ENCODE measurements at places on chromosomes 3 and 15. TPM values are rescaled to one million over a fixed set of nuclear protein-coding genes. Genes with fewer than 3 reads are reported as not detected.

DNA sequence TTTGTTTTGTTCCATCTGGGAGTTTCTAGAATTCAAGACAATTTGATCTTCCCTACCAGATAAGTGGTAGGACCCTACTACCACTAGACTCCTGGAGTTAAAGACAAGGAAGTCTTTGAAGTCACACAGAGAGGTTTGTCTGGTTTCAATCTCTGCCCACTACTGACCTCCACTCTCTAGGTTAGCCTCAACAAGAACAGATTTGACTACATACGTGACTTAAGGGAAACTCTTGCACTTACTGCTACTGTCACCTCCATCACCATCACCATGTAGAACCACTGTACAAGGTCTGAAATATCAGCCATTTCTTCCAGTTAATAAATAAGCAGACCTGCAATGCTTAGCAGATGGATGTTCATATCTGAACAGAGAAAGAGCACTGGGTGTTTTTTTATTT, 148.3 kb upstream of the ARHGEF26 start:
- no peak for DNase-seq

GRCh38 chr3:81692766-81693165, 68.7 kb downstream of the GBE1 start:
- no peak for DNase-seq

DNA sequence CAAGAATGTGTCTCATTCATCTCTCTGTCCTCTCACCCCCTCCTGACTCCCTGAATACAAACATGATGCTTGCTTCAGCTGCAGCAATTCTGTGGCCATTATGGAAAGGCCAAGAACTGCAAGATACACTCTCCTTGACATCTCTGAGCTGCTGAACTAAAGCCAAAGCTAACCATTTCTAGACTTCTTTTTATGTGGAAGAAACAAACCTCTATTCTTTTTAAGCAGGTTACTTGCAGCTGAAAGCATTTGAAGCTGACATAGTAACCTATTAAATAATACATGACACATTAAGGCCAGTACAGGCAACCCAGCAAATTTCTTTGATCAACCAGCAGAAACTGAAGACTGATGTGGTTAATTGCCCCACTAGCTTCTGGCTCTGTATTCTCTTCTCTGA, 17.5 kb downstream of the FHIT start:
- DNase-seq = peak; percentile 90

GRCh38 chr15:36598529-36599177, 19.2 kb downstream of the CDIN1 start:
- no peak for DNase-seq

DNA sequence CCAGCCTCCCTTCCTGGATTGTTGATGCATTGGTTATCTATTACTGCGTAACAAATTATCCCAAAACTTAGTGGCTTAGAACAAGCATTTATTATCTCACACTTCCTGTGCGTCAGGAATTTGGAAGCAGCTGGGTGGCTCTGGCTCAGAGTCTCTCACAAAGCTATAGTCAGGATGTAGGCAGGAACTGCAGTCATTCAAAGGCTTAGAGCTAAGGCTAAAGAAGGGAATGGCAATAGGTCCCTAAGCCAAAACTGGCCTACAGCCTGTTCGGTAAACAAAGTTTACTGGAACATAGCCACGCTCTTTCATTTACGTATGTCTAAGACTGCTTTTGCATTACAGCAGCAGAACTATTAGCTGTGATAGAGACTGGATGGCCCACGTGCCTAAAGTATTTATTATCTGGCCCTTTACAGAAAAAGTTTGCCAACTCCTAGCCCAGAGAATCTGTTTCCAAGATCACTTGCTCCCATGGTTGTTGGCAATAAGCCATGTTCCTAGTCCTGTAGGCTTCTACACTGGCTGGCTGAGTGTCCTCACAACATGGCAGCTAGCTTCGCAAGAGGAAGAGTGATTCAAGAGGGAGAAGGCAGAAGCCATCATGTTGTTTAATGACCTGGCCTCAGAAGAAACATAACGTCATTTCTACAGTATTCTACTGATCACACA, 132.4 kb downstream of the SNRK start:
- peak; percentile 93 for DNase-seq

GRCh38 chr15:32659340-32660155, 18.0 kb downstream of the SCG5 start:
- no peak for DNase-seq

GRCh38 chr3:42451546-42452230, 41.3 kb upstream of the LYZL4 start:
- no peak for DNase-seq

DNA sequence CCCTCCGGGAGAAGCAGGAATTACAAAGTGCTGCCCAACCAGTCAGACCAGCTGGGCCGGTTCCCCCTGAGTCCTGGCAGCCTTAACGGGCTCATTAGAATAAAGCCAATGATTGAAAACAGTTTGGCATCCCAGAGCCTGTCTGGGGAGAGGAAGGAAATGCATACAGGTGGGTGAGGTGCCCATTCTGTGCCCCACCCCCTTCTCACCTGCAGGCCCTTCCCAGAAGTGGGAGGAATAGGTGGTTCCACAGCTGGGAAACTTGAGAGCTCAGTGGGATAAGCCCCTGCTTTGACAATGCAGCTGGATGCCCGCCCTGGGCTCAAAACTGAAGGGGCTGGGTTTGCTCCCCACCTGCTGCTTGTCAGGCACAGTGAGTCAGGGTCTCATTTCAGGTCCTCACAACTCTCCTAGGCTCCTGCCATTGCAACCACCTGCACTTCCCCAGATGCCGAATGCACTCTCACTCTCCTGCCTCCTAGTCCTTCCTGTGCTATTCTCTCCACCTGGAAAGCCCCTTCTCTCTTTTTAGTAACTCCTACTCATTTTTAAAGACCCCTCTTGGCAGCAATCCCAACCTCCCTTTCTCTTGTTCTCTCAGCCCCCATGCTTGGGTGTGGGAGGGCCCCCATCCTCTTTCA, 5.5 kb upstream of the BUB1B start:
- DNase-seq = no peak

- DNase-seq = no peak
Observed at GRCh38 chr3:36965440-36965839, 20.6 kb upstream of the TRANK1 start.

DNA sequence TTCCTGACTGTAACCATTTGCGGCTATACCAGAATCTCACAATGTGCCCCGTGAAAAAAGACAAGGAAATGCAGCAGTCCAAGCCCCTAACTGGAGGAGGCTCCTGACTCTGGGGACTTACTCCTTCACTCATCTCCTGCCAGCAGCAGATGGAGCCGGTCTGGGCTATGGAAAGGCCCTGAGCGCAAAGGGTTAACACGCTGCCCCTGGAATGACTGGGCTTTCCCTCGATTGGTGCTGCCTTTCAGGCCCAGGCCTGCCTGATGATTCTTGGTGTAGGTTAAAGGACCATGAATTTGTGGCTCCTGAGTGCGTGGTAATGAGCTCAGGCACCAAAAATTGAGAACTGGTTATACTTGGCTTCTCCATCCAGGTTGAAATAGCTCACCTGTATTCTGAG, 42.3 kb upstream of the GALNT15 start:
- no peak for DNase-seq

DNA sequence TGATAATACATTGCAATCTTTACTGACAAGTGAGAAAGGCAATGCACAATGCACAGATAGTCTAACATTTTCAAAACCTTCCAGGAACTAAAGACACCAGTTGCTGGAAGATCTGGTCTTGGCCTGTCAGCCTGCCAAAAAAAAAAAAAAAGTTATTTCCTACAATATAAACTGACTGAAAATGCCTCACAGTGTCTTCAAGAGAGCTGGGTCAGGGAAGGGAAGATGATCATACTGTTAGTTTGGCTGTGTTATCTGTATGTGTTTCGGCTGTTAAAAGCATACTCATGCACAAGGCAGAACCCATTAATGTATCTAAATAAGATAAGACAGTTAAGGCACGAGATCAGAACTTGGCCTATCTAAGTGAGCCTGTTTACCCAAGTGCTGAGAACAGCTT, 673.4 kb downstream of the MECOM start:
- no peak for DNase-seq

- no peak for DNase-seq
Observed at GRCh38 chr3:186208296-186208989, 99.6 kb upstream of the ETV5 start.

DNA sequence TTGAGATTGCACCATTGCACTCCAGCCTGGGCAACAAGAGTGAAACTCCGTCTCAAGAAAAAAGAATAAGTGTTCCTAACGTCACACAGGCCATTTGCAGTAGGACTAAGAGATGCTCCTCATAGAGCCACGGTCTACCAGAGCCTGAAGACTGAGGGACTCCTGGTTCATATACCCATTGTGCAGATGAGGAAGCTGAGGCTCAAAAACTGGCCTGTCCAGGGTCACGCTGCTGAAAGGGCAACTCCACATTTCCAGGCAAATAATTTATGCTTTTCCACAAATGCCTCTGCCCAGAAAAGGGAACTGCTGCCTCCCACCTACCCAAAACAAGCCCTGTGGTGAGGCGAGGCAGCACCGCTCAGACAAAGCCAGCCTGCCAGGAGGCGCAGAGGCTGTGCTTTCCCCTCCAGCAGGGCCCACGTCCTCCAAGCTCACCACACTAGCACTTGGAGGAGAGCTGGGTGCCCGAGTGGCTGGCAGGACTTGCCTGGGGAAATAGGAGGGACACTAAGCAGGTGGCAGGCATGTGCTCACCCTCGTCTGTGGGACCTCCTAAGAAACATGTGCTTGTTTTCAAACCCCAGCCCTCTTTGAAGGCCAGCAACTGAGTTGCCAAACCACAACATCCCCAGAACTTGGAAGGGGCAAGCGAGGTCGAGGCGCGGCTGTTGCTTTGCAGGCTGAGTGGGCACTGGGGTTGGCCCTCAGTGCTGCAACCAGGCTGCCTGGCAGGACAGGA, 195.6 kb downstream of the XXYLT1 start:
- DNase-seq = no peak

ACKR4 gene
- not detected for total RNA-seq

SELENOT gene
- total RNA-seq = 108 TPM

GOLGA8Q gene
- not detected for total RNA-seq

KLF13 gene
- 20.5 TPM for total RNA-seq
